Mesothelial cell of epicardium (in vitro differentiated cells): ENCODE measurements at places on chromosomes 11 and 22.

DNA sequence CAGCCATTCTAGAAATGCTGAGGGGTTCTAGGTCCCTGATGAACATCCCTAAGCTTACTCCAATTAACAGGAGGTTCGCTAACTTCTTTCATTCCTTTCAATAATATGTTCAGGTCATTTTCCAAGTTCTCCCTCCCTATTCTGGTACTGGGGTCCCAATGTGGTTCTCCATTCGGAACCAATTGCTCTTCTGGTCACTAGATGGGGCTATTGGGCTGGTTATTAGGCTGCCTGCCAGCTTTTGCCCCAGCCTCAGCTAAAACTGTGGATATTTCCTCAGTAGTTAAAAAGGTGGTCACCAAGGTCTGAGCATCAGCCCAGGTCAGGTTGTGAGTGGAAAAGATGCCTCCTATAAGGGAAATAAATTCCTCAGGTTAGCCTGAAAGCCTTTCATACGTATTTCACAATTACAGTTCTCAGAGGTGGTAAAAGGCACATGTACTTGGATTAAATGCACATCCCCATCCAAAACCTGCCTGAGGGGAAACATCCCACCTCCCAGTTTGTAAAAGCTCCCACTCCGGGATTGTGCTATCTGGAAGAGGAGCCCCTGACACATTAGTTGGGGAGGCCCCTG, 161.1 kb upstream of the CCDC179 start:
- H3K27ac ChIP-seq, result no peak overlapping the region
- DNase-seq, result no peak
- H3K4me3 ChIP-seq, result no peak overlapping the region
- no peaks in the 10 kb centered on the region for H3K27me3 ChIP-seq
- no peaks in the 10 kb centered on the region for H3K36me3 ChIP-seq
- peaks cover 4% of the 10 kb centered on the region for H3K4me1 ChIP-seq

DNA sequence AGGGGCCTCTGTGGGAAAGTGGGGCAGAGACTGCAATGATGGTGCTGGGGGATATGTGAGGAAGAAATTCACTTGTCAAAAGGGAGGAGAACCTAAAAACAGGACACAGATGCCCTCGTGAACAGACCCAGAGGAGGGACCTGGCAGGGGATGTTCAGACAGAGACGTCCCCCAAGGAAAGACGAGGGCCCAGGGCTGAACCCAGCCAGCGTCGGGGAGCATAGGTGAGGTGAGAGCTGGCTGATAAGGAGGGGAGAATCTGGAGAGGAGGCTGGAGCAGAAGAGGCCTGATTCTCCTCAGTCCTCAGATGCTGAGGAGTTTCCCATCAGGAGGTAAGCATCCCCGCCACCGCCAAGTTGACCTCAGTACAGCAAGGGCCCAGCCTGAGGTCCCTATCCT, 31.4 kb downstream of the IGLL5 start:
- no peaks in the 10 kb centered on the region for H3K4me1 ChIP-seq
- H3K27ac ChIP-seq, result no peak overlapping the region
- DNase-seq, result no peak
- no peaks in the 10 kb centered on the region for H3K36me3 ChIP-seq
- no peak overlapping the region for H3K4me3 ChIP-seq

GRCh38 chr22:36912694-36913426, 568 bp upstream of the CSF2RB start:
- H3K27me3 ChIP-seq, result peaks cover 4% of the 10 kb centered on the region
- H3K27ac ChIP-seq, result peak overlapping the region; percentile 3
- DNase-seq, result no peak
- no peak overlapping the region for H3K4me3 ChIP-seq
- H3K4me1 ChIP-seq, result peaks cover 26% of the 10 kb centered on the region

DNA sequence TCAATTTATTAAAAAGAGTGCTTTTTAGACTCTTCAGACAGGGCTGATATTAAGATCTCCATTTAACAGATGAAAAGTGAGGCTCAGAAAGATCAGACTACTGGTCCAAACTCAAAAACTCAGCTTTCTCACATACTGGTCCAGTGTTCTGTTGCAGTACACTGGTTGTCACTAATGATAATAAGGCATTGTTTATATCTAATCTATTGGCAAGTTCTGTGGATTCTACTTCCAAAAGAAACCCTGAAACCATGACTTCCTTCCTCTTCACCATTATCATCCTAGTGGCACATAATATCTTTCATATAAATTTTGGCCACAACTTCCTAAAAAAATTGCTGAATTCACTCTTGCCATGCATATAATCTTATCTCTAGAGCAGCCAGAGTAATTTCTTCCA, 36.9 kb downstream of the F2 start:
- H3K4me1 ChIP-seq, result no peaks in the 10 kb centered on the region
- H3K36me3 ChIP-seq, result peaks cover 40% of the 10 kb centered on the region
- no peak for DNase-seq

- peaks cover 3% of the 10 kb centered on the region for H3K36me3 ChIP-seq
- H3K4me3 ChIP-seq, result no peak overlapping the region
- H3K27ac ChIP-seq, result no peak overlapping the region
- no peak for DNase-seq
- no peaks in the 10 kb centered on the region for H3K27me3 ChIP-seq
Observed at GRCh38 chr11:78192911-78193351, 4.2 kb downstream of the USP35 start.

DNA sequence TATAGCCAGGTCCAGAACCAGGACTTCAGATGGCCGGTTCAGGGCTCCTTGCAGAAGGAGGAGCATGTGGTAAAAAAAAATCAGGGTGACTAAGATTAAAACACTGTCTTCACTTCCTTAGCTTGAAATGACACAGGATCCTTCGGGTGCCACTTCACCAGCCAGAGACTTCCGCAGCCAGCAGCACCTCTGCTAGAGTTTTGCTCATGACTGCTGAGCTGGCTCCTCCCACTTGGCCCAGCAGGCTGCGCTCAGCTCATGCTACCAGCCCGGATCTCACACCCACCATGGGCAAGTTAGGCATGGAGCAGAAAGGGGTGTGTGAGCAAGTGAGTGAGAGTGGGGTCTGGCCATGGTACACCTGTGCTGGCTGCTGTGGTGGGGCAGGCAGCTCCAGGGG, 6.6 kb upstream of the MS4A18 start:
- peaks cover 22% of the 10 kb centered on the region for H3K27me3 ChIP-seq
- H3K4me1 ChIP-seq, result no peaks in the 10 kb centered on the region
- DNase-seq, result no peak
- no peaks in the 10 kb centered on the region for H3K36me3 ChIP-seq
- H3K4me3 ChIP-seq, result no peak overlapping the region
- H3K27ac ChIP-seq, result no peak overlapping the region

GRCh38 chr11:2149864-2150847, 10.9 kb downstream of the INS start:
- peak overlapping the region; percentile 53 for H3K27ac ChIP-seq
- H3K4me3 ChIP-seq, result no peak overlapping the region
- H3K4me1 ChIP-seq, result peaks cover 26% of the 10 kb centered on the region
- H3K27me3 ChIP-seq, result peaks cover 58% of the 10 kb centered on the region
- DNase-seq, result no peak

- H3K27me3 ChIP-seq, result no peaks in the 10 kb centered on the region
- no peak for DNase-seq
- H3K4me3 ChIP-seq, result no peak overlapping the region
- H3K4me1 ChIP-seq, result peaks cover 14% of the 10 kb centered on the region
- peaks cover 21% of the 10 kb centered on the region for H3K36me3 ChIP-seq
Observed at GRCh38 chr11:61339490-61339878, 6.5 kb downstream of the TKFC start.
